Iris pigment epithelial cell (primary cell): ENCODE measurements at places on chromosomes 5 and 9.

- no peak for DNase-seq
Measured at GRCh38 chr5:92942762-92943161, 638.3 kb downstream of the NR2F1-AS1 start.

DNA sequence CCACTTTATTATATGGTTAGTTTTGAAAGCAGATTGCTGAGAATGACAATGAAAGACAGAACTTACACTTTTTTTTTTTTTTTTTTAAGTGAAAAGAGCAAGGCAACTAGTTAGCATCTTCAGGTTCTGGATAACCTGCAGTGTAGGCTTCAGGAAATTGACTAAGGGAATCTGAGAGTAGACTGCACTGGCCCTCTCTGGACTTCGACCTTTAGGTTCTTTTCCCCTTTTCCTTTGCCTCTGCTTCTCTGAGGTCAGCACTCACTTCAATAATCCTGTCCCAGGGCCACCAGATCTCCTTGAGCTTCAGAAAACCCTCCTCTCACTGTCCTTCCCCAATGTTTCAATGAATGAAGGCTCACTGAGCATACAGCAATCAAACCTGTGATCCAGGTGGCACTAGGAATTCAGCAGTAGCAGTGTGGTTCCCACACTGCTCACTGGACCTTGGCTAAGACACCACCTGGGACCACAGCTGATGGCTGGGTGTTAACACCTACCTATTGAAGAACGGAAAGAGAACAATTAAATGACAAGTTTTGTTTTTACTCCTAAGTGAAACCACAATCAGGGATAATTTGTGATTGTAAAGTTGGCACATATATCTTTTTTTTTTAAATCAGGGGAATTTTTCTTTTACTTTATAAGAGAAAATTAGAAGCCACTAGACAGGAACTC is 85.8 kb upstream of the IL6ST start:
- no peak for DNase-seq

DNA sequence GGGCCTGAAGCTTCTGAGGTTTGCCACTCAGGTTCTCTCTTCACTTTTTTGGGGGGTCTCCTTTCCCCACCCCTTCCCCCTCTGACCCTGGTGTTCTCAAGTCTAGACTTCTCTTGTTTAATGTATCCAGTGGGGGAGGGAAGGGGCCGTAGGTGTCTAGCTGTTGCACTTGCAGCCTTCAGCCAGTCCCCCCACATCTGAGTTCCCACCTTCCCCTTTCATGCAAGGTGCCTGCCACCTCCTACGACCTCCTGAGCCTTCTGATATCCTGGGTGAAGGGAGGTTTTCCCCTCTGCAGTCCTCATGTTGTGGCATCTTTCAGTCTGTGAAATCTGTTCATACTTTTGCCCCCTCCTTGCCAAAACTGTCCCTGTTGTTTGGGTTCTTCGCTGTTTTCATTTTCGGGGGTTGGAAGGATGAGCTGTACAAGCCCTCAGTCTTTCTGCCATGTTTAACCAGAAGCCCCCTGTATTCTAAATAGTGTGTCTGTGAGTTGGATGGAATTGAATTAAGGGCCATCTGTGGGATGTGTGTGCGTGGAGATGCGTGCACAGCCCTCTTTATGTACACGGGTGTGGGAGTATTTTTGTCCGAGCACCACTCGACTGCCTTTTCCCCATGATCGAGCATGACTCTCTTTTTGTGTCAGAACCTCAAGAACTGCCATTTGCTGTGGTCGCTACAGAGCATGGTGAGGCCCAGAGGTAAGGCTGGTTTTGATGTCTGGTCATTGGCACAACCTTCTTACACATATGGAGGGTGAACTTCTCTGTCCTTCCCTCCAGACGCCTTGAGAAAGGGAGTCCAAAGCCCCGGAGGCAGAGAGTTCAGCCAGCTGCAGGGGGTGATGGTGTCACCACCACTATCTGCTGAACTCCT is 23.6 kb downstream of the PRRC2B start:
- no peak for DNase-seq

- DNase-seq: peak; percentile 48
Measured at GRCh38 chr5:103433211-103433610, 129.4 kb downstream of the NUDT12 start.

DNA sequence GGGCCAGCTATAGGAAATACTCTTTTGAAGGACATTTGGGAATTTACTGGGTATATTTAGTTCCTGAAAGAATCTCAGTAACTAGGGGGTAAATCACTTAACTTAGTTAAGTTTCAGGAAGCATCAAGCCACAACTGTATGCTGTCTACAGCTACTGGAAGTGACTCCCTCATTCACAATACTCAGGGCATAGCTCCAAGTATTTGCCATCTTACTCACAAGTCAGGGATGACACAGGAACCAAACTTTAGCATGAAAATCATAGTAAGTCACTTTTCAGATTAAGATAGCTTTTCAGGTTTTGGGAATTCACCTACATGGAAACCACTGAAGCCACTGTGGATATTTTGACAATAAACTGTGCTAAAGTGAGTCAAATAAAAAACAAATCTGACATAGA is 242.4 kb upstream of the ATP10B start:
- peak; percentile 74 for DNase-seq

- DNase-seq: no peak
Measured at GRCh38 chr5:7245121-7245651, 150.8 kb upstream of the ADCY2 start.

GRCh38 chr5:78696637-78697036 is 48.1 kb upstream of the LHFPL2 start:
- DNase-seq: peak; percentile 42

- DNase-seq: no peak
Measured at GRCh38 chr5:172852490-172853354, 18.7 kb downstream of the ERGIC1 start.

DNA sequence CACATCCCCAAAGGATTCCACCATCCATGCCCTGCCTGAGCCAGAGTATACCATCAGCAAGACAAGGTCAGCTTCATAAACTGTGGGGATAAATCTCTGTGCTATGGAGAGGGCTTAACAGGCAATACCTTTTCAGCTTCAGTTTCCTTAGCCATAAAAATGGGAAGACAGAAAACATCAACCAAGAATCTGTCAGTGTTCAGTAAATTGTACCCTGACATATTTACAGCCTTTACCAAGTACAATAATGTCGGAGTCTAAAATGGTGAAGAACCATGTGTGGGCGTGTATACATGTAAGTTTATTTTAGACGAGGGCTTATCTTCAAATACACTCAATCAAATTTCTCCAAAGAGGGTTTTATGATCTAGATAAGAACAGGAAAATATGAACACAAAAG is 94.7 kb downstream of the ELAVL2 start:
- no peak for DNase-seq

DNA sequence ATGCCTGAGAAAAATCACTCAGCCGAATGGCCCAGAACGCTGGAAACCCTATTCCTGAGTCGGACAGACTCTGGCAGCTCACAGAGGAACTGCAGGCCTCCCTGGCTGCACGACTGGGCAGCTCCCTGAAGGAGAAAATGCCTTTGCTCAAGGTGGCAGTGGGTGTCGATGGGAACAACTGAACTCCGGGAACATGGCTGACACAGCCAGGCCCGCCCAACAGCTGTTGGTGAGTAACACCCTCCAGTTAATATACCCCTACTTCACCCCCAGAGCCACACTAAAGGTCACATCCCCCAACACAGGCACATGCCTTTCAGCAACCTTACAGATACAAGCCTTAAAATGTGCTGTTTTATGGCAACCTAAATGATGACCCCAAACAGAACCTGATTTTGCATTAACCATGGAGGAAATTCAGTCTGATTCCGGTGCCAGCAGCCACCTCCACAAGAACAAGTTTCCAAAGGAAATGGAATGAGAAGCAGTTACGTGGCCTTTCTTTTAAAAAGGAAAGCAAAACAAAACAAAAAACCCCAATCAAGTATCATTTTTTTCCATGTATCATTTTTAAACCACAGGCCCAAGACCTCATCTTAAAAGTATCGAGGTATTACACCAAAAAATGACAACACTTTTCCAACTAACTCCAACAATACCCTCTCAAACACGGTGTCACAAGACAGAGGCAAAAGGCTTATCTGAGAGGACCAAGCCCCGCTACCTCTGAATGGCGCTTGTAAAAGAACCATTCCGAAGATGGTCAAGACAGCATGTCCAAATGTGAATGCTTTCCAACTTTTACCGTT is 3.1 kb downstream of the KLF9 start:
- peak; percentile 71 for DNase-seq

GRCh38 chr5:81757404-81757803 is 6.5 kb upstream of the SSBP2 start:
- DNase-seq: no peak

DNA sequence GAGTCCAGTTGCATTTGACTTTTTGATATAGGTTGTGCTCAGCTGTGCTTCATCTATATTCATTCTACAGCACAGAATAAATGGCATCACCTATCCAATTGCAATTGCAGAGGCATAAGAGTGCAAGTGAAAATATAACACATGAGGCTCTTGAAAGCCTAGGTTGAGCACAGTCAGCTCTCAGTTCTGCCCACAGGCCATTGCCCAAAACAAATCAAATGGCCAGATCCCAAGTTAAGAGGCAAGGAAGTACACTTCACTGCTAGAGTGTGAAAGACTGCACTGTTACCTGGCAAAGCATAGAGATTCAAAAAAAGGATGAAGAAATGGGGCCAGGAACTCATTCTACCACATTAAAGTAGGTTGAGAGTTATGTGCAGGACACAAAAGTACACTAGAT is 305.5 kb upstream of the SEMA6A start:
- DNase-seq: no peak

DNA sequence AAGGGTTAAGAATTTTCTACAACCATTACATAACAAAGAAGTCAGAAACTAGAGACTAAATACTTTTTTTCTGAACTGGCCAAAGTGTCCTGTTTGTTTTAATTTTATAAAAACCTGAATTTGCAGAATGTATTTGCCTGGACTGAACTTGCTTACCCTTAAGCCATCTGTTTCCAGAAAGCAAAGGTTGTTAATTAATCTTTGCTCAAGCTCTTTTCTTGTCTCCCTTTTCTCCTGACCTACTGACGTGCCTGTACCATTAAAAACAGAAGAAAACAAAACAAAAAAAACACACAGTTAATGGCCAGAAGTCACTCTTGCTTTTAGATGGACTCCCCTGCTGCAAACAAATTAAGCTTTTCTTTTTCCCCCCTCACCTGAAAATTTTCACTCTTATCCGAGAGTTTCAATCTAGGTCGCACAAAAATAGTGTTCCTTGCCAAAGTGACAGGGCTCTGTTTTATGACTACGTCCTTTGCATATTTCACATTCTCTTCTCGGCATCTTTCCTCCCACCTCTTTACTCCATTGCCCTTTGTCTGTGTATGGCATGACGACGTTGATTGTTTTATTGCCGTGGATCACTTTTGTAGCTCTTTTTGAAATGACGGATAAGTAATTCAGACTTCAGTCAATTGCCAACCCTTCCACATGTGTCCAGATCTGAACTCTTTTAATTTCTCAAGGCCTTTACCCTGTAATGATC is 333.8 kb upstream of the GRIN3A start:
- DNase-seq: no peak

GRCh38 chr5:28896949-28897348 is 1858.6 kb upstream of the CDH9 start:
- DNase-seq: peak; percentile 1

DNA sequence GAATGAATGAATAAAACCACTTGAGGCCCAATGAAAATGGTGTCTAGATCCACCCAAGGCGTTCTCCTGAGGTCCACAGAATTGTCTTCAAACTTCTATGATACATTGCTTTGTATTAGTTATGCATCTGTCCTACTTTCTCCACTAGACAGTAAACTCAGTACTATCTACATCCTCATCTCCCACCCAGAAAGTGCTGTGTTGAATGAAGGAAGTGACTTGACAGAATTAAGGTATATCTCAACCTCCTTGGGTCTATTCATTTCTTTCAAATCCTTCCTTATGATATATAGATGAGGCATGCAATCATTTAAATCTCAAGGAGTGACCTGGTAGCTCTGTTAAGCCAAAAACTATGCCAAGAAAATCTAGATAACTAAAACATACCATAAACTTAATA is 15.7 kb upstream of the PDCL start:
- DNase-seq: no peak
